ENCODE measurements at places on chromosomes 13 and 19.

GRCh38 chr19:27774827-27775226 is 1438.1 kb downstream of the UQCRFS1 start:
- no peak for DNase-seq

- no peak for DNase-seq
These were observed 21.0 kb downstream of the TPP2 start for GRCh38 chr13:102617697-102618350.

GRCh38 chr13:73598020-73598712 is 536.0 kb downstream of the KLF12 start:
- no peak for DNase-seq

- no peak for DNase-seq
These were observed 1765.8 kb downstream of the SLITRK1 start for GRCh38 chr13:82116422-82116989.

DNA sequence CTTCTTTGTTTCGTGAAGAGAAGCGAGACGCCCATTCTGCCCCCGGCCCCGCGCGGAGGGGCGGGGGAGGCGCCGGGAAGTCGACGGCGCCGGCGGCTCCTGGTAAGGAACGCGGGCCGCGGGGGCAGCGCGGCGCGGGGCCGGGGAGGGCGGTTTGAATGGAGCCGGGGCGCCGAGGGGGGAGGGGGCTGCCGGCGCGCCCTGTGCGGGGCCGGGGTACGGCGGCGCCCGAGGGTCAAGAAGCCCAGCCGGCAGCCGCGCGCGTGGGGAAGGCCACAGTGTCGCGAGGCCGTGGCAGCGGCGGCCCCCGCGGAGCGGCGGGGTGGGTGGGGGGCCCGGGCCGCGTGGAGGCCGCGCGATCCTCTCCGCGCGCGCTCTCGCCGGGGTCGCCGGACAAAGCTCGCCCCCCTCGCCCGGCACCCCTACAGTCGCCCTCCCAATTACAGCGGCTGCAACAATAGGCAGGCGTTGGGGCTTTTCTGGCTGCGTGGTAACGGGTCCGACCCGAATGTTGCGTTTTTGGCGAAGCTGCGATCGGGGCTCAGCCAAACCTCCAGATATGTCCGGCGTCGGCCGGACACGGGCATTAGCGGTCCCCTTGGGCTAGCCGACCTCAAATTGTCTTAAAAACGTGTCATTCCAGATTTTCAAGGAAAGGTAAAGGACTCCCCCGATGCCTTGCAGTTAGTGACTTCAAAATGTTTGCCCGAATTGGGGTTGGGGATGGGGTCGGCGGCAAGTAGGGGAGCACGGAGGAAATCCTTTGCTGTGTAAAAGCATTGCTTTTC is 437 bp downstream of the SMARCA4 start:
- no peak for DNase-seq

DNA sequence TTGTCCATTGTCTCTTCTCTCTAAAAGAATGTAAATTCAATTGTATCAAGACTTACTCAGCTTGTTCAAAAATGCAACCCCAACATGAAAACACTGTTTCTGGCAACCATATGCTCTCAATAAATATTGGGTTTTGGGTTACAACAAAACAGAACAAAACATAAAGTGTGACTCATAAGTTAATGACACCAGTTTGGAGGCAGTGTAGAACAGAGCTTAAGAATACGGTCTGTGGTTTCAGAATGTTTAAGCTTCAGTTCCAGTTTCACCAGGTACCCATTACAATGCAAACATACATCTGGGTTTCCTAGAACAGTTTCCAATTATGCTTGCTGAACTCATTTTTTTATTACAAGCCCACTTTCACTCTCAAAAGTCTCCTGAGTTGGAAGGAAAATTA is 285.8 kb upstream of the PCDH9 start:
- DNase-seq = no peak

GRCh38 chr13:32116210-32116609 is 84.6 kb downstream of the FRY start:
- DNase-seq = no peak

DNA sequence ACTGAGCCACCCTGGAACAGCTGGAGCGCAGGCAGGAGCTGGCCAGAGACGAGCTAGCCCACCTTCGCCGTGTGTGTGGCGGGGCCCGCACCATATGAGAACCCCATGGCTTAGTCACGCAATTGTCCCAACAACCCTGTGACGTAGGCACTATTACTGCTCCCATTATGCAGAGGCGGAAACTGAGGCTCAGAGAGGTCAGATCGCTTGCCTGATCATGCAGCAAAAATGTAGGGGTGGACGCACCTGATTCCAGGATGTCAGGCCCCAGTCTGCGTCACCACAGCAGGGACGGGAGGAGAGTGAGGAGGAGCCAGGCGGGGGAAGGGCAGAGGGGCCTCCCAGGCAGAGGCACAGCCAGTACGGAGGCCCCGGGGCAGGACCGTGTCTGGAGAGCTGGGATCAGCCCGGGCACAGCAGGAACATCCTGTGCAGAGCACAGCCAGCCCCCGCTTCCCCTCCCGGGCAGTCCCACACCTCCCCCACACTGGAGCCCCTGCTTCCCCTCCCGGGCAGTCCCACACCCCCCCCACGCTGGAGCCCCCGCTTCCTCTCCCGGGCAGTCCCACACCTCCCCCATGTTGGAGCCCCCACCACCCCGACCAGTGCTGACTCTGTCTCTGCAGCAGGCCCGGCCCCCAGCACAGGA is 16.7 kb downstream of the PIP5K1C start:
- DNase-seq = no peak

GRCh38 chr13:112760435-112760834 is 70.6 kb downstream of the ATP11A start:
- DNase-seq = no peak

- DNase-seq = no peak
These were observed 1.0 kb downstream of the CEBPA start for GRCh38 chr19:33301144-33301899.

- DNase-seq = peak; percentile 37
These were observed 567 bp upstream of the SMG9 start for GRCh38 chr19:43755256-43755801.

DNA sequence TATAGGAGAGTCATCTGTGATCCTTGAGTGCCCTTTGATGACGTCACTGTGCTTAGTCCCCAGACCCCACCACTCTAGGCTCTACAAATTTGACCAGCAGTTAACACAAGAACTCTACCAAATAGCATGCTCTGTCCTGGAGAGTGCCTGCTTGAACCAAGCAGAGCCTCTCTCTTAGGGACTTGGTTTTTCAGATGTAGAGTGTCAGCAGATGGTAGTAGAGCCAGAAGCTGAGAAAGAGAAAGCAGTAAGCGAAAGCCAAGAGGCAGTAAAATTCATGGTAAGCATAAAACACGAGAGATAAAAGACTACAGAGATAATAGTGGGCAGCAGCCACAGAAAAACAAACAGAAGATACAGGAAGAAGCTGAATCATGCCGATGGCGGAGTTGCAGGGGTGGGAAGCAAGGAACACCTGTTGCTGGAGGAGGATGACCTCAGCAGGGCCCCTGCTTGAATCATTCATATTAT is 193.3 kb downstream of the SLC7A1 start:
- no peak for DNase-seq

- no peak for DNase-seq
These were observed 32.2 kb downstream of the UFM1 start for GRCh38 chr13:38381890-38382289.

- no peak for DNase-seq
These were observed 657 bp downstream of the ZNF550 start for GRCh38 chr19:57559008-57559403.

- DNase-seq = no peak
These were observed 45.0 kb upstream of the IL17D start for GRCh38 chr13:20658451-20659040.

- DNase-seq = no peak
These were observed 81.7 kb upstream of the DOCK9 start for GRCh38 chr13:99059498-99060075.

Measured in stimulated activated CD8-positive, alpha-beta memory T cell treated with anti-CD3 and anti-CD28 coated beads, Interleukin-4, amount 100 ng/mL, for 1 hour (primary cell).